ENCODE measurements at places on chromosomes 1 and 21. TPM values are rescaled to one million over a fixed set of nuclear protein-coding genes. Genes with fewer than 3 reads are reported as not detected.
A peak's percentile ranks its signal among the peaks of the same experiment; 100 is the strongest.

DNA sequence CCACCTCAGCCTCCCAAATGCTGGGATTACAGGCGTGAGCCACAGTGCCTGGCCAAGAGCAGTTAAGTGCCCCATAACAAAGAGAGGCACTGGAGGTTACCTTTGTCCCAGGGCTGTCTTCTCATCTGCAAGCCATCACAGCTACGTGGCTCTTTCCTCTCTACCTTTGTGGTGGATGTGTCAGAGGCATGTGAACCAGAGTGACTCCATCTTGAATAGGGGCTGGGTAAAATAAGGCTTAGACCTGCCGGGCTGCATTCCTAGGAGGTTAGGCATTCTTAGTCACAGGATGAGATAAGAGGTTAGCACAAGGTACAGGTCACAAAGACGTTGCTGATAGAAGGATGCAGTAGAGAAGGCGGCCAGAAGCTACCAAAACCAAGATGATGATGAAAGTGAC is 59.4 kb upstream of the POU2F1 start:
- H3K27ac ChIP-seq = peak overlapping the region; percentile 69
- peak; percentile 75 for DNase-seq
- H3K4me1 ChIP-seq = peaks cover 34% of the 10 kb centered on the region
- H3K4me3 ChIP-seq = no peak overlapping the region
- no peaks in the 10 kb centered on the region for H3K36me3 ChIP-seq

DNA sequence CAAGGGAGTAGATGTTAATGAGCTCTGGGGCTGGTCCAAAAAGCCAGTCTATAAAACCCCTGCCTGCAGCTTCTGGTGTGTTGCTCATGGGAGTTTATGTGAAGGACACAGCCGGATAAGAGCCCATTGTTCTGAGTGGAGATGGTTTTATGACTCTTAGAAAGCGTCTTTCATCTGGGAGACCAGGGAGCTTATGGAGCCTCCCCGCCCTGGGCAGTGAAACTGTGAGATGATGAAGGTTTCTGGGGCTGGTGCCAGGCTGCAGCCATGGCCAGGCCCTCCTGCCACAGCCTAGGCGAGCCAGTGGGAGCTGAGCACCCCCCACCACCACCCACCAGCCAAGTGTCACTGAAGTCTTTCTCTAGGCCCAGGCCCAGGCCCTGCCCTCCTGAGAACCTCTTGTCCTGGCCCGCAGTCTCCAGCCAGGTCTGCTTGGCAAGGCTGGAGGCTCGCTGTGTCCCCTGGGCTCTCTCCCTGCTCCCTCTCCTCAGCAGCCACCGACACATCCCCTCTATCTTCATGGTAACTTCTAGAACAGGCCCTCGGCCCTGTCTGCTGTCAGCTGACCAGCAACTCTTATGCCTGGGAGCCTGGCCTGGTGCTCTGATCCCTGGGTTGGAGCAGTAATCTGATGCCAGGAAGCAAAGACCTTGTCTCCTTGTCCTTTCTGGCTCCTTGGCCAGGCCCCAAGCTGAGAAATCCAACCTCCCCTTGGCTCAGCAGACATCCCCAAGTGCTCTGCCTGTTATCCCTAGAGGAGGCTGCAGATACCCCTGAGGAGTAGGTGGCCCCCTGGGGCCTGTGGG is 7.6 kb upstream of the ARHGEF10L start:
- no peak overlapping the region for H3K4me3 ChIP-seq
- no peaks in the 10 kb centered on the region for H3K36me3 ChIP-seq
- no peak overlapping the region for H3K27ac ChIP-seq
- no peaks in the 10 kb centered on the region for H3K27me3 ChIP-seq

- H3K27ac ChIP-seq = no peak overlapping the region
- no peaks in the 10 kb centered on the region for H3K4me1 ChIP-seq
- DNase-seq = no peak
- H3K27me3 ChIP-seq = no peaks in the 10 kb centered on the region
- no peaks in the 10 kb centered on the region for H3K36me3 ChIP-seq
- no peak overlapping the region for H3K4me3 ChIP-seq
Measured at GRCh38 chr1:36115931-36116330, 9.1 kb downstream of the COL8A2 start.

DNA sequence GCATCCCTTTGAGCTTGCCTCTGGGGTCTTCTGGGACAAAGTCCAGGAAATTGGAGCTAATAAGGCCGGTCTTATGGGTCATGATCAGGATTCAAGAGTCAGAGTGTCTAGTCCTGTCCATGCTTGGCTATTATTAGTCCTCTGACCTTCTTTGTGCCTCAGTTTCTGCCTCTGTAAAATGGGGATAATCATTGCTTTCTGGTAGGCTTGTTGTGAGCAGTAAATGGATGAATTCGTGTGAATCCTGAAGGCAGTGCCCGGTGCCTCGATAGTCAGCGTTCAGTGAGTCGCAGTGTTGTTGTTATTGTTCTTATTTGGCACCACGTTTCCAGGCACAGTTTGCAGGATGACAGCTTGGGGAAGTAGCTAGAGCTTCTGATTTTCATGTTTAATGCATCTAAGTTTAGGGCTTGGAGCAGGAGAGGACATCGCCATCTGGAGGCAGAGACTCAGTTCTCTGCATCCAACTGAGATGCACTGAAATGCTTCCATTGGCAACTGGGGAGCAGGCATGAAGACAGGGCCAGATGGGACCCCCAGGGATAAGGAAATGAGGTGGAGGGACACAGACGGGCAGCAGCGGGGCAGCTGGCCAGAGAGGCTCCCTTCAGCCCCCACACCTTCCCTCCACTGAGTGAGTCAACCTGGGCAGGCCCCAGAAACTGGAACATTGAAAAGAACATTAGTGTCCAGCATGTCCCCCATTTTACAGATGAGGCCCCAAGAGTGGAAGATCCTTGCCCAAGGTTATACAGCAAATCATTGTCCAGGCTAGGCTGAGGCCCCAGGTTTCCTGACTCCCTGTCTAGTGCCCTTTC is 160.3 kb downstream of the PTPRU start:
- no peak overlapping the region for H3K4me3 ChIP-seq
- H3K27me3 ChIP-seq = no peaks in the 10 kb centered on the region
- no peaks in the 10 kb centered on the region for H3K36me3 ChIP-seq
- no peak overlapping the region for H3K27ac ChIP-seq
- DNase-seq = no peak
- no peaks in the 10 kb centered on the region for H3K4me1 ChIP-seq

Gene BARHL2
- total RNA-seq = not detected

Gene GBP4
- not detected for total RNA-seq

Gene RNU1-3
- total RNA-seq = 1,622 TPM

Gene SLC25A24
- total RNA-seq = 27.6 TPM

Gene LMNA
- total RNA-seq = 112 TPM
